A172 (cell line): ENCODE measurements at places on chromosomes 6 and 20. TPM values are rescaled to one million over a fixed set of nuclear protein-coding genes. Genes with fewer than 3 reads are reported as not detected.
A peak's percentile ranks its signal among the peaks of the same experiment; 100 is the strongest.

DNA sequence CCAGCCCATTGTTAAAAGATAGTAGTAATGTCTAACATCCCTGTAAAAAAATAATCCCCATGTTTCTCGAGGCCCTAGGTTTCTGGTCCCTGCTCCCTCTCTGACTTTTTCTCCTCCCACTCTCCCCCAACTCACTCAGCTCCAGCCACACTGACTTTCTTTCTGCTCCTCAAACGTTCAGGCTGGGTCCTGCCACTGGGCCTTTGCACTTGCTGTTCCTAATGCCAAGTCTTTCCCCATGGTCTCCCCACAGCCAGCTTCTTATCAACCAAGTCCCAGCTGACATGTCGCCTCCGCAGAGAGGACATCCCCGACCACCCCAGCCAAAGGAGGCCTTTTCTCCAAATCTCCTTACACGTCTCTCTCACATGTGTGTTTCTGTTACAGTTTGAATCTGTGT, 21.8 kb upstream of the PTGIS start:
- DNase-seq = no peak

- DNase-seq = no peak
Observed at GRCh38 chr20:50487397-50487796, 22.8 kb upstream of the PTPN1 start.

- peak; percentile 20 for DNase-seq
Observed at GRCh38 chr20:47544240-47544639, 42.6 kb downstream of the NCOA3 start.

DNA sequence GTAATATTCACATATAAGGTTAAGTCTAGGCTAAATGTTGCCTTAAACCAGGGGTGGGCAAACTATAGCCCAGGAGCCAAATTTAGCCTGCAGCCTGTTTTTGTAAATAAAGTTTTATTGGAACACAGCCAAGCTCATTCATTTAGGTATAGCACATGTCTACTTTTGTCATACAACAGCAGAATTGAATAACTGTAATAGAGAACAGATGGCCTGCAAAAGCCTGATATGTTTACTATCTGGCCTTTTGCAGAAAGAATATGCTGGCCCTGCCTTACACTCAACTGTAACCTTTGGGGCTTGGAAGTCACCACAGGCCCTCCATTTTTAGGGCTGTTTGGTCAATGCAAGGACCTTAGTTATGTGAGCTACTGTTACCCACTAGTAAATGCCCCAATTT, 17.7 kb upstream of the BCLAF1 start:
- DNase-seq = no peak

Gene E2F1
- 58.7 and 68.1 TPM in 2 replicates for total RNA-seq

DNA sequence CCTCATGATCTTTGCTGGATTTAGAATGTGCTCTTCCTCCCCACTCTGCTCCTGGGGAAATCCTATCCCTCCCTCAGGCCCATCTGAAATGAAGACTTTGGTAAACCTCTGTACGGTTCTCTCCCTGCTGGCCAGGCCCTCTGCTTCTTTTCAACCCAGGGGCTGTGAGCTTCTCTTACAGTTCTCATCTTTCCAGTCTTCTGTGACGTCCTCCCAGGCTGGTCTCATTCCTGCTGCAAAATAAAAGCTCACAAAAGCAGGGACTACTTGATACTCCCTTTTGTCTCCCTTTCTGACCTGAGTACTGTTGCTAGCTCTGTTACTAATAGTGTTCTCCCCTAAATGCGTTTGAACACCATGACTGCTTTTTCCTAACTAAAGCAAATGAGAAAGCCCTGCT, 46.3 kb downstream of the UNC5CL start:
- no peak for DNase-seq

- DNase-seq = no peak
Observed at GRCh38 chr6:162688751-162689345, 38.7 kb downstream of the PRKN start.

Gene GPR6
- not detected in 2 replicates for total RNA-seq

GRCh38 chr20:44411020-44411756, 55.7 kb downstream of the HNF4A start:
- DNase-seq = no peak

- DNase-seq = peak; percentile 62
Observed at GRCh38 chr20:49964964-49965780, 17.6 kb upstream of the SNAI1 start.

- DNase-seq = no peak
Observed at GRCh38 chr20:18363708-18364107, 75.4 kb downstream of the ZNF133 start.

GRCh38 chr6:108588586-108588985, 27.9 kb downstream of the FOXO3 start:
- peak; percentile 32 for DNase-seq

DNA sequence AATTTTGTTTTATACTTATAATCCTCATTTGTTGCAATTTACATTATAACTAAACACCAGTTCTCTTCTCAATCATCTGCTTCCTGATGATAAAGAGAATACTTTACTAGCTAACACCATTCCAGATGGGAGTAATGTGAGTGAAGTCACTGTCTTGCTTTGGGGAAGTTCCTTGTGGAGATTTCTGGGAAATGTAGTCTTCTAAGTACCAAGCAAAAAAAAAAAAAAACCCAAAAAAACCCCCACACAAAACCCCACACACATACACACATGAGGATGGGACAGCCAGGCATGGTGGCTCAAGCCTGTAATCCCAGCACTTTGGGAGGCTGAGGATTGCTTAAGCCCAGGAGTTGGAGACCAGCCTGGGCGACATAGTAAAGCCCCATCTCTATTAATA, 2.2 kb upstream of the SNPH start:
- no peak for DNase-seq

GRCh38 chr20:56358070-56358469, 704 bp upstream of the FAM210B start:
- DNase-seq = no peak
